ENCODE measurements at places on chromosomes 7 and 10.

DNA sequence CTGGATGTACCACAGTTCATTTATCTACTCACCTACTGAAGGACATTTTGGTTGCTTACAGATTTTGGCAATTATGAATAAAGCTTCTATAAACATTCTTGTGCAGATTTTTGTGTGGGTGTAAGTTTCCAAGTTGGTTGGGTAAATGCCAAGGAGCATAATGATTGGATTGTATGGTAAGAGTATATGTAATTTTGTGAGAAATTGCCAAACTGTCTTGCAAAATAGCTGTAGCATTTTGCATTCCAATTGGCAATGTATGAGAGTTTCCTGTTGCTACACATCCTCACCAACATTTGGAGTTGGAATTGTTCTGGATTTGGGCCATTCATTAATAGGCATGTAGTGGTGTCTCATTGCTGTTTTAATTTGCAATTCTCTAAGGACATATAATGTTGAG, 33.9 kb upstream of the HYAL4 start:
- DNase-seq = no peak

DNA sequence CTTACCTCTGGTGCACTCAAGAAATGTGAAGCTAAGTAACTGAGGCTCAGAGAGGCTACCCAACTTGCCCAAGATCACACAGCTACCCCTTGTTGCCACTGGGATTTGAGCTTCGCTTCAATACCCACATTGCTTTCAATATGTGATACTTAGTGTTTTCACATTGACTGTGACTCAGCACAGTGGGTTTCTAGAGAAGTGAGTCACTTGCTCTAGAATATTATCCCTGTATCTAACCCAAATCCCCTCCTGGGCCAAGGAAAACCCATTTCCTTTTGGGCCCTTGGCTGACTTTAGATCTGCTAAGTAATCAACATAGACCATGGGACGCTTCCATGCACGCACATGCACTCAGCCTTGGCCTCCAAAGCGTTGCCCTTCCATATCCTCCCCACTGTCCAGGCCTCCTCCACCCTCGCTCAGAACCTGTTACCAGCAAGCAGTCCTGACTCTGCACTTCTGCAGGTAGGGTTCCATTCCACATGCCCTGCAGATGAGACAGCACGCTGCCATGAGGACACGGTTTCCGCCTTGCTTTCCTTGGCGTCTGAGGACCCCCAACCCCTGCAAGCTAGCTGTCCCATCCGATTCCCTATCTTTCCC, 87.7 kb upstream of the CHST15 start:
- no peak for DNase-seq

DNA sequence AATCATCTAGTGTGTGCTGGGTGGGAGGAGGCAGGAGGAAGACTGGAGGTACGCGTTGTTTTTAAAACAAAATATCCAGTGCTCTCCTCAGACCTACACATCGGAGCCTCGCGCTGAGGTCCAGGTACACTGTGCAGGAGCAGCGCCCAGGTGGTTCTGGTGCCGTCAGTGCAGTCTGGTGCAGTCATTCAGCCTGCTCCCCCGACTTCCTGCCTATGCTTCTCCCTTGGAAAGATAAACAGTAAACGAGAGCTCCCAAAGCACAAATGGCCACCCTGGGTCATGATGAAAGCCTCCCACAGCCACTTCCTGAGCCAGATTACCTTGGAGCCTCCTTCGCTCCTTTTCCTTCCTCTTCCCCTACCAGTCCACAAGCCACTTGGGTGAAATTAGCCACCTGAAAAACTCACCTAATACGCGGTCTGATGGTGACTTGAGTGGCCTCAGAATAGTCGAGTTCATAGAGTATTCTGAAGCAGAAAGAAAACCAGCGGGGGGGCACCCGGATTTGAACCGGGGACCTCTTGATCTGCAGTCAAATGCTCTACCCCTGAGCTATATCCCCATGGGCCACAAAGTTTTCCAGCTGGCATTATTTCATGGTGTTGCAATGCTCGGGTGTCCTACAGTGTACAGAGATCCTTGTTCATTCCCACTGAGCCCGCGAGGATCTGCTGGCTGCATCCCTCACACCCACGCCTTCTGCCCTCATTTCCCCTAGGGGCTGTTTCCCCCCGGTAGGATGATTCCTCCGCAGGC, 82.5 kb downstream of the ZNF467 start:
- DNase-seq = no peak

GRCh38 chr10:90130321-90131086, 429.1 kb downstream of the KIF20B start:
- no peak for DNase-seq

DNA sequence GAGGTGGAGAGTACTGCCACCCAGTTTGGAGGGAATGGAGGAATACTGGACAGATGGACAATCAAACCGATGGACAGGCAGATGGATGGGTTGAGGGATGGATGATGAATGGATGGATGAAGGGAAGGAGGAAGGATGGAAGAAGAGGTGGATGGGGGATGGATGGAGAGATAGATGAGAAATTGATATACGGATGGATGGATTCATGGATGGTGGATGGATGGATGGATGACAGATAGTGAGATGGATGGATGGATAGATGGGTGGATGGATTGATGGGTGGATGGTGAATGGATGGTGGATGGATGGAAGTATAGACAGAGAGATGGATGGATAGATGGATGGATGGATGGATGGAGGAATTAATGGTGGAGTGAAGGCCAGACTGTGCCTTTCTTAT, 42.6 kb downstream of the ALOX5 start:
- no peak for DNase-seq

DNA sequence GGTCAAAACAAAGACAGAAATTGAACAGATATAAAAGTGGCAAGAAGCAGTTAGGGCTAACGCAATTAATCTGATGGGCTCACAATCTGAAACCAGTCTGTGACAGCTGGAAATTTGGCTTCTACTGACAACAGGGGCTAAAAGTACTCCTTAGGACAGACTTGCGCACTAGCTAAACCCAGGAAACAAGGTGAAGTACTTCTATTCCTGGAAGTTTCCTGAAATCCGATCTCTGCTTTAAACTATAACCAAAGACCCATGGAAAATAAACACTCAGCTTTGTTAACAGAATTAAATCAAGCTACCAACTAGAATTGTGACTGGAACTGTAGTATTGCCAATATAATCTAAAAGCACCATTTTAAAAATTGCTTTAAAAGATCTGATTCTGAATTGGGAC, 520.2 kb upstream of the ZWINT start:
- DNase-seq = no peak

DNA sequence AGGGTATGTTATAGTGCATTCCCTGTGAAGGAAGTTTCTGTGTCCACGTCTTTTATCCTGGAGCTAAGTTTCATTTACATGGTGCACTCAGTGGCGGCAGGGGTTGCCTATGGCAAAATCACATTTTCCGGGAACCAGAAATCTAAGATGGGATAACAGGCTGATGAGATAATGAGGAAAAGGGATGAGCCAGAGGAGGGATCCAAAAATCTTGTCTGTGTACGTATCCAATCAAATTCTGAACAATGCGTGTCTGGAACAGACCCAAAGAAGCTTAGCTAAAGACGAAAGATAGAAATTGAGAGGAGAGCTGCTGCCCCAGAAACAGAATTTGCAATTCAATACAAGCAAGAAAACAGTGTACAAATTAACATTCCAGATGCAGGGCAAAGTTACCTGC, 16.1 kb downstream of the LANCL2 start:
- DNase-seq = no peak

DNA sequence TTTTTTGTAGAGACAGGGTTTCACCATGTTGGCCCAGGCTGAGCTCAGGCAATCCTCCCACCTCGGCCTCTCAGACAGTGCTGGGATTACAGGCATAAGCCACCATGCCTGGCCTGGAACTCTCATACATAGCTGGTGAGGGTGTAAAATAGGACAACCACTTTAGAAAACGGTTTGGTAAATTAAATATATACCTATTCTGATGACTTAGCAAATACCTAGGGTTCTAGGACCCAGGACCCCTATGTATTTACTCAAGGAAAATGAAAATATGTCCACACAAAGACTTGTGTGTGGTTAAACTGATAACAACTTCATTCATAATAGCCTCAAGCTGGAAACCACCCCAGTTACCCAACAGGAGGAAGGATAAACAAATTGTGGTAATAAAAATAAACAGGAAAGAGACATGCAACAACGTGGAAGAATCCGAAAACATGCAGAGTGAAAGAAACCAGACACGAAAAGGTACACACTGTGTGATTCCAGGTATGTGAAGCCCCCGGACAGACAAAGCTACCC, 52.7 kb downstream of the CARD11 start:
- DNase-seq = no peak

DNA sequence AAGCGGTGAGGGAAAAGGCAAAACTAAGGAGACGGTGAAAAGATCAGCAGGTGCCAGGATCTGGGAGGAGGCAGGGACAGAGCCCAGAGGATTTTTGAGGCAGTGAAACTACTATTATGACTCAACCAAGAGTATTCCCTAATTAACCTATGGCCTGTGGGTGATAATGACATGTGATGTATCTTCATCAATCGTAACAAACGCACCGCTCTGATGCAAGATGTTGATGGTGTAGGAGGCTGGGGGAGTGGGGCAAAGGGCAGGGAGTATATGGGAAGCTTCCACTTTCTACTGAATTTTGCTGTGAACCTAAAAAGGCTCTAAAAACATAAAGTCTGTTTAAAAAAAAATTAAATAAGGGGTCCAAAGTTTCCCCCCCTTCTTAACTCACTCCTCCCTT, 25.5 kb upstream of the EZH2 start:
- DNase-seq = no peak

GRCh38 chr7:112481121-112481736, 438 bp downstream of the LSMEM1 start:
- no peak for DNase-seq

GRCh38 chr7:157528785-157529341, 192.1 kb downstream of the DNAJB6 start:
- no peak for DNase-seq

DNA sequence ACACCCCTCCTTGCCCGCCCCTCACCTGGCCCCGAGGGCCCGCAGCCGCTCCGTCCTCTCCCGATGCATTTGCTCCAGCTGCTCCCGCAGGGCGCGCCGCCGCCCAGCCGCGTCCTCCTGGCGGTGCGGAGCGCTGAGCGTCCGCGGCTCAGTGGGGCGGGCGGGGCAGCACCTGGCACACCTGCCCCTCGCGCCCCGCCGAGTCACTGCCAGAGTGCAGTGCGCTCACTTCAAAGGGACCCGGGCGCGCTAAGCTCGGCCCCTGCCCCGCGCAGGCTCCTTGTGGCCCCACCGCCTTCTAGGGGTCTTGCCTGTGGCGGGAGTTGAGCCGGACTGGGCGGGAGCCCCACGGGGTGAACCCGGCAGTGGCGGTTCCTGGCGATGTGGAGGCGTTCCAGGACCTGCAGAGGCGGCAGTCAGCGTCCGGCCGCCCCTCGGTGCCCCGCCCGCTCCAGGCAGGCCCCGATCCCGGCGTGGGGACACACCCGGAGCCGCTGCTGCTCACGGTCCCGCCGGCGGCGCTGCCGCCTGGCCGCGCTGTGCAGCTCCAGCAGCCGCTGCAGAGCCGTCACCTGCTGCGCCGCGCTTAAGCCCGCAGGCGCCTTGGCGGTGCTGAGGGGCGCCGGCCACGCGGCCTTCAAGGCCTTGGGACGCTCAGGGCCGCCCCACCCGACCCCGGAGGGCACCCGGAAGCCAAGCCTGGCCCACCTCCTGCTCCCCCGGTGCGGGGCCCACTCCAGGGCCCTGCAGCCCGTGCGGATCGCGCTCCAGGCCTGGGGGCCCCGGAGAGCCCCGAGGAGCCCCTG, 6.7 kb downstream of the ATP6V1F start:
- DNase-seq = no peak

- no peak for DNase-seq
These were observed 574 bp downstream of the MARCHF5 start for GRCh38 chr10:92291616-92291865.

- no peak for DNase-seq
These were observed 535.6 kb upstream of the GHITM start for GRCh38 chr10:83603708-83604107.

- DNase-seq = no peak
These were observed 77.5 kb downstream of the CDK6 start for GRCh38 chr7:92758796-92759431.

DNA sequence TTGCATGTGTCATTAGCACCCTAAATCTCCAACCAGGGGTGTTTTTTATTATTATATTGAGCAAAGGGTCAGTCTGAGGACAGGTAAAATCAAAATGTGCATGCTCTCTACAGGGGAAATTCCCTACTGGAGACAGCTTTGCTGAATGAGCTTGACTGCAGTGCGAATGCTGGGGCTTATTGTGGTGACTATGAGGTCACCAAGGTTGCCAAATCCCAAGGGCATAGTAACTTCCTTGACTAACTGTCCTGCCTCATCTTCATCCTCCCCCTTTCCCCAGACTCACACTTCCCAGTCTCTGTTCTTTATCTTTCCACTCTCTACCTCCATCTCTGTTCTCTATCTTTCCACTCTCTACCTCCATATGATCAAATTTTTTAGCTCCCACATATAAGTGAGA, 22.9 kb upstream of the AOC1 start:
- DNase-seq = no peak
